ENCODE measurements at places on chromosomes 7 and 10.

DNA sequence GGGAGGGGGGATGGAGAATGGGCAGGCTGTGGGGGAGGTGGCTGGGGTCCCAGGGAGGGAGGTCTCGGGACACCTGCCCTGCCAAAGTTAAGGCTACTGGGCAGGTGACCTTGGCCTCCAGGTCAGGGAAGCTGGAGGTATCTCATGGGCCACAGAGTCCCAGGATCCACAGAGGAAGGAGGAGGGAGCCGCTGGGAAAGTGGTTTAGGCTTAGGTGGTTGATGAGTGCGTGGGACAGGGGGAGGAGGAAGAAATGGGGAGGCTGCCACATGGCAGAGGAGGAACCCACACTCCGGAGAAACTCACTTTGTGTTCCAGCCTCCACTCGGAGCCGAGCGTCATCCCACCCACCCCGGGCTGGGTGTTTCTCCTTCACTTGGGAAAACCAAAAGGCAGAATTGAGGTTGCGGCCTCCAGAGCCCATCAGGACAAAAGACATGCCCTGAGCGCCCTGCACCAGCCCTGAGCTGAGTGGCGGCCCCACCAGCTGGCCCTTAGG lies 46.1 kb downstream of the ASB13 start:
- no peak for DNase-seq

- no peak for DNase-seq
Observed at GRCh38 chr7:134692344-134692705, 45.7 kb downstream of the BPGM start.

GRCh38 chr10:1154531-1155295 lies 98.5 kb downstream of the WDR37 start:
- DNase-seq = no peak

DNA sequence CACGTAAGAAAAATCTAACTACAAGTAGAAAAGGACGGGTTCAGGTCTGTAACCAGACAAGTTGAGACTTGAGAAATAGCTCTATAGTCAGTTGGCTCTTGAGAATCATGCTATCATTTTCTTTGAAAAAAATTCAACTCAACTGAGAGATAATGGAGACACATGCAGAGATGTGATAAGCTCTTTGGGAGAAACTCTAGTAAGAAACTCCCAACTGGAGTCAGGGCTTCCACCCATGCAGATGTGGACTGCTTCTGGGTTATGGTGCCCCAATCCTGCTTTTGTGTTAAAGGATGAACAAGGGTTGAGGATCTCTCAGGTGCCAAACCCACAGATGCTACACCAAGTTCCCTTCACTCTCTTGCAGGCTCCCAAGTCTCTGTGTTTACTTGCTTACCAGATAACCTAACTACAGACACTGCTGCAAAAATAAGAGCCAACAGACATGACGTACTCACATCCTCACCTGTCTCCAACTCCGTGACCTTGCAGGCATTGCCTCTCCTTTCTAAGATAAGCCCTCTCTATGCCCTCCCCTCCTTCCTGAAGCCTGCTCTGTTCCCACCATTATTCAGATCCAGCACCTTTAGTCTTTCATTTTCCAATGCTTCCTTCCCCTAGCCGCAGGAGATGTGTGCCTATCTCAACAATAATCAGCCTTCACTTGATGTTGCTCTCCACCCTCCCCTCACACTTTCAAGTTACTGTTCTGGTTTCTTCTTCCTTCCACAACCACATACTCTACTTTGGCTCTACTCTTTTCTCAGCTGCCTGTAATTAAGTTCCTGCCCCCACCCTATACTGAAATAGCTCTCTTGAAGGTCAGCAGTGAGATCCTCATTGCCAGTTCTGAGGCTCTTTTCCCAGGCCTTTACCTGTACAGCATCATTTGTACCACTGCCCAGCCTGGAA lies 130.0 kb downstream of the ICA1 start:
- no peak for DNase-seq

DNA sequence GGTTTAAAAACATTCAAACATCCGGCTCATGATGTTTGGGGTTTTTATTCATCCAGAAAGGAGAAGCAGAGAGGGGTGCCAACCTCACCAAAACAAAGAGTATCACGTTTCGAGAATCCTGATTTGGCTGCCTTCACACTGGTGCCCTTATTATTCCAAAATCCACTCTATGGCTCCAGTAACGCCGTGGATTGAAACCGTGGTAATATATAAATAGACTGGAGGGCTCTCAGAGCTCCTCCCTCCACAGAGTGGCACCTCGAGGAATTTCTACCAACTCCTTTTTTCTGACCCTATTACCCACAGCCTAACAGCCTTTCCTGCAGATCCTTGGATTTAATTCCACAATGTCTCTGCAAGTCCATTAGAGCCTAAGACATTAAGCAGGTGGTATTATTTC lies 353.6 kb downstream of the CRPPA start:
- DNase-seq = no peak

DNA sequence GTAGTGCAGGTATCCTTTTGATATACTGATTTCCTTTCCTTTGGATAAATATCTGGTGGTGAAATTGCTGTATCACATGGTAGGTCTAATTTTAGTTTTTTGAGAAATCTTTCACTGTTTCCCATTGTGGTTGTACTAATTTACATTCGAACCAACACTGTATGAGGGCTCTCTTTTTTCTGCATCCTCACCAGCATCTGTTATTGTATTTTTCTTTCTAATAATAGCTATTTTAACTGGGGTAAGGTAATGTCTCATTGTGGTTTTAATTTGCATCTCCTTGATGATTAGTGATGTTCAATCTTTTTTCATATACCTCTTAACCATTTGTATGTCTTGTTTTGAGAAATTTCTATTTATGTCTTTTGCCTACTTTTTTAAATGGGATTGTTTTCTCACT lies 335.4 kb upstream of the MTPN start:
- no peak for DNase-seq

DNA sequence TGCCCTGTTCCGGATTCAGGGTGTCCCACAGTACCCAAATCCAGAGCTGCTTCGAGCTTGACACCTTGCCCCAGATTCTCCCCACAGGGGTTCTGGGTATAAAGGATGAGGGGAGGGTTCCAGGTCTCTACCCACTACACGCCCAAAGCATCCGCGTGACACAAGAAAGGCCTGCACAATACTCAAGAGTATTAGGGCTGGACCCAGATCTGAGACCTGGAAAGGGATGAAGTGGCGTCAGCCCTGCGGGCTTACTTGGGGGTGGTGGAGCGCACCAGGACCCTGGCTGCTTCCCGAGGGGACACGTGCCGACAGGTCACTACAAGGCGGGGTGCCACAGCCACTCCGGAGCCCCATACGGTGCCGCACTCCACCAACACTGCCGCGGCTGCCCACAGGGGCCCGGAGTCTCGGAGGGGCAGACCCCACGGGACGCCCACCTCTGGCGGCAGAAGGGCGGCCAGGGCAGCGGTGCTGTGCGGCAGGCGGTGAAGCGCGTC lies 1.3 kb downstream of the TYSND1 start:
- DNase-seq = no peak

GRCh38 chr10:74542077-74542476 lies 284.3 kb upstream of the KAT6B start:
- DNase-seq = no peak

GRCh38 chr7:1510780-1511154 lies 6.6 kb upstream of the INTS1 start:
- no peak for DNase-seq

- DNase-seq = no peak
Observed at GRCh38 chr10:80055760-80056159, 22.7 kb upstream of the TMEM254 start.

- DNase-seq = no peak
Observed at GRCh38 chr10:28768227-28768626, 90.9 kb downstream of the BAMBI start.

DNA sequence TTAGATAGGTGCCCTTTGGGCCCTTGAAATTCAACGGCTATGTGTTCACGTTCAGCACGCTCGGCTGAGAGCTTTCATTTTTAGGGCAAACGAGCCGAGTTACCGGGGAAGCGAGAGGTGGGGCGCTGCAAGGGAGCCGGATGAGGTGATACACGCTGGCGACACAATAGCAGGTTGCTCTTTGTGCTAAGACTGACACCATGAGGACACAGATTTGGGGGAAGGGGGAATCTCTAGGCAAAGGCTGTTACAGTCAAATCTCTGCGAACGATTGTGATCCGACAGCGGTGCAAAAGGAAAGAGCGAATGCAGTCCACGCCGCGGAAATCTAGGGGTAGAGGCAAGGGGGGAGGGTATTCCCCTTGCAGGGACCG lies 667 bp downstream of the KLLN start:
- DNase-seq = peak; percentile 63

- no peak for DNase-seq
Observed at GRCh38 chr10:114420811-114421485, 16.6 kb upstream of the AFAP1L2 start.

GRCh38 chr10:26869528-26869927 lies 8.8 kb upstream of the ABI1 start:
- no peak for DNase-seq

DNA sequence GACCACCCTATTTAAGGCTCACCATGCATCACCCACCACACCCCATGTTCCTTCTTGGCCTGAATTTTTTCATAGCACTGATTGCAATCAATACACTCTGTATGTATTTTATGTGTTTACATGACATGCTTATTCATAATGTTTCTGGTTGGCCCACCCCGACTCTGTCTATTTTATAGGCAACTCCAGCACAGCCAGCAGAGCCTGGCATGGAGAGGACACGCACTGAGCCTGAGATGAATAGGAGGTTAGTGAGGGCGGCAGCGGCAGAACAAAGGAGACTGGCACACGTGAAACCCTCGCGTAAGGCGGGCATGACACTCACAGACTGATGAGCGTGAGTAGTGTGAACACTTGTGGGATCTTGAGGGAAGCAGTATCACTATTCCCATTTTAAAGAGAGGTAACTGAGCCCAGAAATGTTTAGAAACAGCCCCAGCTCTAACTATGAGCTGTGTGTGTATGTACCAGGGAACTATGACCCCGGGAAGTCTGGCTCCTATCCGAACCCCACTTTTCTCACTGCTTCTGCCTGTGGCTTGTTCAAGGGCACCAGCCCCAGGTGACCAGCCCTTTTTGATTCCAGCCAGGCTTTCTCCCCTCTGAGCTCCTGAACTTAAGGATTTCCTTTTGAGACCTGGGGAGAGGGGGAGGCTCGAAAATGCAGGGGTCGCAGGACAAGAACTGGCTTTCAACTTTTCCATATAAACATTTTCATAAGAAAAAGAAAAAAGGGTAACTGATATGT lies 113.3 kb downstream of the ARHGAP22 start:
- no peak for DNase-seq

DNA sequence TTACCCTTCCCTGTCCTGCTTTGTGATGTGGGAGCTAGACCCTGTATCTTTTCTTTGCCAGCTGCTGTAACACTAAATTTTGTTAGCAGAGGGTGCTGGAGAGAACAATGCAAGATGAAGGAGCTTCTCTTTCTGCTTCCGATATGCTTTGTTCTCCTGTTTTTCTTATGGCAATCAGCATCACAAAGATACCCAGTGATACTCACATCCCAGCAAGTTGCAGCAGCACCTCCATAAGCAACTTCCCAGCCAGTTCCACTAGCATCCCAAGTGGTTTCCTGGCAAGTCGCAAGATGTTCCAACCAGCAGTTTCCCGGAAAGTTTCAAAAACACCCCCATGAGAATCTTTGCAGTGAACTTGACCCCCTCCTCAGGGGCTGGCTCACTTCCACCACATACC lies 148.6 kb downstream of the IMMP2L start:
- no peak for DNase-seq

- no peak for DNase-seq
Observed at GRCh38 chr7:11170863-11171568, 197.3 kb downstream of the PHF14 start.

GRCh38 chr7:29090151-29090805 lies 56.1 kb downstream of the CPVL start:
- no peak for DNase-seq

DNA sequence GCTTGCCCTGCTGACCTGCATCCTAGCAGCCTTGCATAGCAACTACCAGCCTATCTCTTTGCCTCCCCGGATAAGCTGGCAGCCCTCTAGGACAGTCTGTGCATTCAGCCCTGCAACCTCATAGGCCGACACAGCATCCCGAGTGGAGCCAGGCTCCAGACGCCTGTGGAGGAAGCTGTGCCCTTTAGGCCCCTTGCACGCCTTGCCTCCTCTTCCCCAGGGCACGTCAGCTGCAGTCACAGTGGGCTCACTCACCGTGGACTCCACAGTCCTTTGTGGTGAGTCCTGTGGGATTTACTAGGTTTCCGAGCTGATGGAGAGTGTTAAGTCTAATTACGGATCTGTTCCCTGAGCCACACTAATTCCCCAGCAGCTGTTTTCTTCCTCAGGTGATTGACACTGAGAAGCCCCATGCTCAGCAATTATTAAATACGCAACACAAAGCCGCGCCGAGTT lies 540.0 kb downstream of the TCERG1L start:
- no peak for DNase-seq

DNA sequence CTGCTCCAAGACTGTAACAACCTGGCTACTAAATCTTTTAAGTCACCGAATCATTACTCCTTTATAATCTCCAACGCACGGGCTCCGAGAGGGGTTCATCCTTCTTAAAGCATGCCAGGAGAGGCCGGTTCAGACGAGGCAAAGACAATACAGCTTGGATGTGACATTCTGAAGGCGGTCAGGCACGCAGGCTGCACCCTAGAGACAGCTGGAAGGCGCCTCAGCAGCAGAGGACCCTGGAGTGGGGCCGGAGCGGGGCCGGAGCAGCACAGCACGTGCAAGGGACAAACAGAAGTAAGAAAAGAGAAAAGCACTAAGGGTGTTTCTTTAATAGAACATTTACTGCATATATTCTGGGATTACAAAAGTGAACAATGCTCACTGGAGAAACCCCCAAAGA lies 97.8 kb upstream of the PPP2R2D start:
- DNase-seq = no peak

- DNase-seq = no peak
Observed at GRCh38 chr10:35711615-35712411, 69.7 kb upstream of the FZD8 start.

- DNase-seq = no peak
Observed at GRCh38 chr7:15099074-15099473, 196.5 kb upstream of the DGKB start.

DNA sequence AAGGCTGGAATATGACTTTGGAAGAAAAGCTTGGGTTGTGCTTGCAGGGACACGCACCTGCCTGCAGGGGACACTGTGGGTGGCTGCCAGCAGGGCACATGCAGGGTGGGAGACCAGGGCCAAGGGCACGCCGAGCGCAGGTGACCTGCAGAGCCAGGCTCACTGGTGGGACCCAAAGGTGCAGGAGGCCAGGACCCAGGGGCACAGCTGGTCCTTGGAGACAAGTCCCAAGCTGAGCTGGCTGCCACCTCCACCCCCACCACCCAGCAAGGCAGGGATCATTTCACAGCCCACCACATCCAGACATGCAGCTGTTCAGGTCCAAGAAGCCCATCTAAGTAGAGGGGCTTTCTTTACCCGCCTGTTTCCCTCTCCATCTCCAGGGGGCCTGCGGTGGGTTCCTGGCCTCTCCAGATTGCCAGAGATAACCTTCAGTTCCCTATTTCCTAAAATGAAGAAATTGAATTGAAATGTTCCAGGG lies 13.8 kb upstream of the CLIP2 start:
- DNase-seq = no peak

All from effector CD8-positive, alpha-beta T cell (primary cell).